ENCODE measurements at places on chromosomes 3 and 15. TPM values are rescaled to one million over a fixed set of nuclear protein-coding genes. Genes with fewer than 3 reads are reported as not detected.

KLHL40 gene
- total RNA-seq = not detected

FBXO22 gene
- total RNA-seq = 50.7 TPM

SLC27A2 gene
- total RNA-seq = 7.1 TPM

GJD2 gene
- not detected for total RNA-seq
